D341Med (cell line): ENCODE measurements at places on chromosomes 2 and 18.
A peak's percentile ranks its signal among the peaks of the same experiment; 100 is the strongest.

DNA sequence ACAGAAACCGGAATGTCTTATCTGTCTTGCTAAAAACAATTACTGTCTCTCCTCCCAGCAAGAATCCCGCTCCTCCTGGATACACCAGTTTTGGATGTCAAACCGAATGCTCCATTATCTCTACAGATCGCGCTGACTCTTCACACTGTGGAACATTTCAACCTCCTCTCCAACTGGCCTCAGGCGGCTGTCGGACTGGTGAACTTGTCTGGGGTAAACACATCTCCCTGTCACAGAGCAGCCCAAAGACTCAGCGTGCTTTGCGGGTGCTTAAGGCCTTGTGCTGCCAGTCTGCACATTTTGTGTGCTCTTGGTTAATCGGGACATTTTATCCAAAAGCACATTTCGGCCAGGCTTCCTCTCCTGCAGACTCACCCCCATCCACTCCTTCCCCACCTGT lies 173.1 kb downstream of the ICOS start:
- no peak for DNase-seq

DNA sequence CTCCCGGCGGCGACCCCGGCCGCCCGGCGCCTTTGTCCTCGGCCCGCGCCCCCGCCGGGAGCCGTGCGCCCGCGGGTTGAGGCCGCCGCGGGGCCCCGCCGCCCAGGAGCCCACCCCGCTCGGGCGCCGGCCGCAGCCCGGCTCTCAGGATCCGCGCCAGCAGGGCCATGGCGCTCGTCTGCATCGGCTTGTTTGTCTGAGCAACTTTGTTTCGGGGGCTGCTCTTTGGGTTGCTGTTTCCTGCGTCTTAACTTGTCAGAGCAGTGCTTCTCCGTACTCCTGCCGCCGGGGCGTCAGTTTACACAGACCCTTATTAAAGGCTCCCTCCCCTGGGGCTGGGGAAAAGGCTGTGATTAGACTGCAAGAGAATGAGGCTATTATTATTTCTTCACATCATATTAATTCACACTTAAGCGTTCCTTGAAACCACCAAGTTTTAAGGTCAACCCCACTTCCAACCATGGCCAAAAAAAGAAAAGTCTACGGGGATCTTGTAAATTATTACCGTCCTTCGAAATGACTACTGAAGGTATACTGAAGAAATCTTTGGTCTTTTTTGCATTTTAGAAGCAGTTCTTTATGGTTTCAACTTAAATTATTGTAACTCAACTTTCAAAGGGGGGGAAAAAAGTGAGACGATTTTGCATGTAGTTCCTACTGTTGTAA lies at the start of gene CYP27C1:
Gene CYP27C1 (minus strand): TSS at position 198 of the 666 bp plus-strand sequence. CDS start 29 bp downstream, at position 169.
- DNase-seq = peak; percentile 82

GRCh38 chr2:70828914-70829824 lies 6.4 kb downstream of the CD207 start:
- DNase-seq = no peak

- DNase-seq = no peak
Observed at GRCh38 chr2:103506812-103507211, 745.0 kb downstream of the TMEM182 start.

GRCh38 chr18:61710082-61710620 lies 182.7 kb downstream of the RNF152 start:
- no peak for DNase-seq

GRCh38 chr2:233856184-233856583 lies 1.8 kb upstream of the HJURP start:
- DNase-seq = no peak

DNA sequence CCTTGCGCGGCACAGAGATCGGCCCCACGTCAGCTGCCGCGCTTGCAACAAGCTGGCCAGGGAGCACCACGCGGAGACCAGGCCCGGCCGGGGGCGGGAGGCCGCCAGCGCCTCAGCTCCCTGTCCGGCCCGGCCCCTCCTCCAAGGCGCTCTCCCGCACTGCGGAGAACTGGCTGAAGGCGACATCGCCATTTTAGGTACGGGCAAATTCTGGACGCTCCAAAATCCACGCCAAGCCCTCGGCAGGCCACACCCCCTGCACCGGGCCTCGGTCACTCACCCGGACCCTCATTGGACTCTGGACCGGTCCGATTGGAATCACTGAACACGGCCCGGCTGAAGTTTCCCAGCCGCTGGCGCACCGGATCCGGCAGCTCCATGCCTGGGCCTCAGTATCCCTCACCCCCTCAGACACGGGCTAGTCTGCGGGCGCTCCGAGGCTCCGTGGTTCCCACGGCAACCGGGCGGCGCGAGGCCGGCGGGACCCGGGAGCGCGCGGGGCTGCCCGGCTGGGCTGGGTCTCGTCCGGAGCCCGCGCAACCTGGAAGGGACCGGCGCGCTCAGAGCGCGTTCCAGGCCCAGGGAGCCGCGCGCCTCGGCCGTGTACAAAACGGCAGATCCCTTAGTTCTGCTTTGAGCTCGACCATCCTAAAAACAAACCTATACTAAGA lies at the start of gene TMEM17:
Gene TMEM17 (minus strand): TSS at position 446 of the 671 bp plus-strand sequence. CDS start 66 bp downstream, at position 380.
- peak; percentile 89 for DNase-seq

DNA sequence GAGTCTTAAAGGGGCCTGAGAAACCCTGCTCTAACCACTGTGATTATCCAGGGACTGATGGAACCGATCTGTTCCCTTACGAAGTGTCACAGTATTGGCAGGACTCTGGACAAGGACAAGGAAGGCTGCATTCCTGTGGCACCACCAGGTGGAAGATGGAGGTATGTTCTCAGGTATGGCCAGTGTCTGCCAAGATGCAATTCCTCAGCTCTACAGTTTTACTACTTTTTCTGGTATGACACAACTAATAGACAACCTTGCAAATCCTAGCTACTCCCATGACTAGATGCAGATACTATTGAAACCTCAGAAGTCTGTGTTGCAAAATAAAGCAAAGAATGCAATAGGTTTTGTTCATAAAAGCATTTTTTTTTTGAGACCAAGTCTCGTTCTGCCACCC lies 14.6 kb downstream of the RAB31 start:
- no peak for DNase-seq
